ENCODE measurements at places on chromosomes 7 and 10. TPM values are rescaled to one million over a fixed set of nuclear protein-coding genes. Genes with fewer than 3 reads are reported as not detected.

DNA sequence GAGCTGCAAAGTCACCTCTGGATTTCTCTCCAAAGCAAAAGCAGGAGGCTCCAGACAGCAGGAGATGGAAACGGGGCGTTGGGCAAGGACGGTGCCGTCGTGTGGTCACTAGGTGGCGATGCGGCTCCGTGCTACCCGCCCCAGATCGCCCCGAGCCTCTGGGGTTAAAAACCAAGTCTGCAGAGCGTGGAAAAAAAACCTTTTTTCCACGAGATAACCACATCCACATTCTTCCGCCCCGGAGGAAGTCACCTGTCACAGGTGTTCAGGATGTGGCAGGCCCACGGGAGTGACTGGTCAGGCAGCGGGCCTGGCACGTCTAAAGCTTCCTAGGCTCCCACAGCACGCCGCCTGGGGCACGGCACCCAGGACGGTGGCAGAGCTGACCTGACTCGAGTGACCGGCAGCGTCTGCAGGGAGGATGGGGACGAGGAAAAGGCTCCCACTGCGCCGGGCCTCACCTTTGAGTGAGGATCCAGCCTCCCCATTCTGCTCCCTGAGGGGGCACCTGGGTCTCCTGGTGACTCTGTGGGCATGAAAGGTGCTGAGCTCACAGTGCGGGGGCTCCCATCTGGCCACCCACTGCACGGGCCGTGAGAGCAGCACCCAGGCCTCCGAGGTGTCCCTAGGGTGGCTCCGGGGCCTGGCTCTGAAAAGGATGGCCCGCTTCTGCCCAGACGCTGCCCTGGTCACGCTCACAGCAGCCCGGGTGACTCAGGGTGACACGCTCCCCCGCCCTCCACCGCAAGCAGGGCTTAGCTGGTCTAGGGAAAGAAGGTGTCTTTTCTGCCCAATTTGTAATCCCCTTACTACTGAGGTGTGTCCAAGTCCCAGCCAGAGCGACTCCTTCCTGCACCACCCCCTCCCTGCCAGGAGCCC is 71.3 kb upstream of the TNRC18 start:
- no peaks in the 10 kb centered on the region for H3K4me1 ChIP-seq
- DNase-seq = peak; percentile 77
- H3K36me3 ChIP-seq = peaks cover 1% of the 10 kb centered on the region
- no peaks in the 10 kb centered on the region for H3K27me3 ChIP-seq
- H3K27ac ChIP-seq = no peak overlapping the region
- H3K4me3 ChIP-seq = no peak overlapping the region

GRCh38 chr7:11191574-11192220 is 218.0 kb downstream of the PHF14 start:
- H3K36me3 ChIP-seq = no peaks in the 10 kb centered on the region
- no peak for DNase-seq
- H3K4me1 ChIP-seq = peaks cover 22% of the 10 kb centered on the region
- H3K27ac ChIP-seq = no peak overlapping the region
- peaks cover 12% of the 10 kb centered on the region for H3K27me3 ChIP-seq

DNA sequence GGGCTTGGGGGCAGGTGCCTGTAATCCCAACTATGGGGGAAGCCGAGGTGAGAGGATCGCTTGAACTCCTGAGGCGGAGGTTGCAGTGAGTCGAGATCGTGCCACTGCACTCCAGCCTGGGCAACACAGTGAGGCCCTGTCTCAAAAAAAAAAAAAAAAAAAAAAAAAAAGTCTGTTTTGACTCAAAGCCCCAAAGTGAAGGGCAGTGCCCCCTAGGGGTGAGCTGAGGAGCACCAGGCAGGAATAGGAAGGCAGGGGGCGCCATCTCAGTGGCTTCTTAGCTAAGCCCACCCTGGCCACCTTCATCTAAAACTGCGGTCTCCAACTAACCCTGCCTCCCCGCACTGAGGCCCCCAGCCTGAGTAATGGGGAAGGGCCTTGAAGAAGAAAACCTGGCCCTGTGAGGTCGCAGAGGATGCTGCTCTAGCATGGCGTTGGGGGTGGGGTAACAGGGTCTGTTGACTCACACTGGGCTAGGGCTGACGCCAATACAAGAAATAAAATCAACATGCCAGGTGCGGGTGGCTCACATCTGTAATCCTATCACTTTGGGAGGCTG is 9.8 kb downstream of the PODXL start:
- no peaks in the 10 kb centered on the region for H3K27me3 ChIP-seq
- peaks cover 6% of the 10 kb centered on the region for H3K4me1 ChIP-seq
- DNase-seq = no peak
- no peaks in the 10 kb centered on the region for H3K36me3 ChIP-seq
- no peak overlapping the region for H3K4me3 ChIP-seq
- no peak overlapping the region for H3K27ac ChIP-seq

DNA sequence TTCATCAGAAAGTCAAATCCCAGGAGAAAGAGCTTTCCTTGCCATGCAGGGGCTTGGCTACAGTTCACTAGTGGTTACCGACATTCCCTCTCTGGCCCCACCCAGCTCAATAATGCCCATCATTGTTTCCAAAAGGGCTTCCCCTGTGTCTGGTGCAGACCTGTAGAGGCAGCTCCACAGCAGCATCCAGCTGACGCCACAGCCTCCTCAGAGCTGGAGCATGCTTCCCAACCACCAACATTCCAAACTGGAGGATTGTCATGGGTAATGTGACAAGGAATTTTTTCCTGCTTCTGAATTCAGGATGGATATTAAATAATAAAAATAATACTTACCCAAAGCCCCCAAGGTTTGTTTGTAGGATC is 77.4 kb downstream of the ZNF365 start:
- peaks cover 6% of the 10 kb centered on the region for H3K4me1 ChIP-seq
- H3K36me3 ChIP-seq = no peaks in the 10 kb centered on the region
- no peaks in the 10 kb centered on the region for H3K27me3 ChIP-seq
- no peak overlapping the region for H3K4me3 ChIP-seq
- H3K27ac ChIP-seq = no peak overlapping the region

DNA sequence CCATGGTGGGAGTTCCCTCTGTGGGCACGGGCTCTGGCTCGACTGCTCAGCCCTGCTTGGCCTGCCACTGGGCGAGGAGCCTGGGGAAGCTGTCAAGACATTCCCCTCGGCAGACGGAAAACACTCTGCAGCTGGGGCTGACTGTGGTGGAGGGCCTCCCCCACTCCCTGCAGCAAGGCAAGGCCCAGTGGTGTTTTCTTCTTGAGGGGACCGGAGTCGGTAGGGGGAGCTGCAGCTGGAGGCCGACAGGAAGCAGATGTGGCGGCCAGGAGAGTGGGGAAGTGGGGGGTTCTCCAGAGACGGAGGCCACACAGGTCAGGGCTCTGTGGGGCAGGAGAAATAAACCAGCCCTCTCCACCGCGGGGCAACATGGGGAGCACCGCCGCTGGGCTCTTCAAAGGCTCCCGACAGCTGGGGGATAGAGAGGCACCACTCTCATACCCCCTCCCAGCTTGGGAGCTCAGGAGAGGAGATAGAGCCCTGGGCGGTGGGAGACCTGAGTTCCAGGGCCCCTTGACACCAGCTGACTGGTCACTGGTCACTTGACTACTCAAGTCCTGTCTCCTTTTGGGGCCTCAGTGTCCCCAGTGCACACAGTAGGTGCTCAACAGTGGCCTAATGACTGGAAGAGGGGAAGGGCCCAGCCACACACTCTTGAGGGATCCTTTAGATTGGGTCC is 43.4 kb downstream of the PPIF start:
- no peak overlapping the region for H3K27ac ChIP-seq
- no peaks in the 10 kb centered on the region for H3K4me1 ChIP-seq
- H3K27me3 ChIP-seq = peaks cover 13% of the 10 kb centered on the region
- no peak overlapping the region for H3K4me3 ChIP-seq
- no peak for DNase-seq

TMEM273 gene
- total RNA-seq = not detected

RELN gene
- total RNA-seq = 5.4 TPM

Data from progenitor cell of endocrine pancreas (in vitro differentiated cells).